Activated naive CD4-positive, alpha-beta T cell treated with anti-CD3 and anti-CD28 coated beads for 36 hours (primary cell): ENCODE measurements at places on chromosomes 4 and X. TPM values are rescaled to one million over a fixed set of nuclear protein-coding genes. Genes with fewer than 3 reads are reported as not detected.

The ARHGAP6 gene
- not detected for total RNA-seq

DNA sequence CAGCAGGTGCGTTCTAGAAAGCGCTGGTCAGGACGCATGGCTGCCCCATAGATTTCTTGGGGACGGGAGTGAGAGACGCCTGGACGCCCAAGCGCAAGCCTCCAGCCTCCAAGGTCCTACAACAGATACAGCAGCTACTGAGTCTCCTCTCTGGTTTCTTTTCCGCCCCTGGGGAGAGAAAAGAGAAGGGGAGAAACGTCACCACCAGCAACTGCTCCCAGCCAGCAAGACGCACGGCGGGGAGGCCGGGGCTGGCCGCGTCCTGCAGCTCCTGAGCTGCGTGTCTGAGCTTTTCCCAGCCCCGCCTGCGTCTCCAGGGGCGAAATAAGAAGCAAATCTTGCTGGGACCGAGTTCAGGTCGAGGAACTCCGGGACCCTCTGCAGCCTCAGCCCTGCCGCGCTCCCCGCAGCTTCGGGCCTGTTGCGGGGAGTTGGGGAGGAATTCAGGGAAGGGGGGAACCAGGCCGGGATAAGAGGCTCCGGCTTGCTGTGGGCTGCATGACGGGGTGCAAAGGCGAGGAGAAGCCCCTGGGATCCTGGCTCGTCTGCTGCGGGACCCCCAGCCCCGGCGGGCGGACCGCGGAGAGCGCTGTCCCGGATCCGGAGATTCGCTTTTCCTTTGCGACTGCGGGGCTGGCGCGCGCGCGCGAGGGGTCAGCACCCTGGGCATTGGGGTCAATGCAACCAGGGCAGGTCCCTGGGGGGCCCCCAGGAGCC lies 6.8 kb upstream of the SHOX start:
- DNase-seq, result no peak

GRCh38 chr4:42320822-42321388 lies 76.4 kb upstream of the SHISA3 start:
- DNase-seq, result no peak

The TBX22 gene
- not detected for total RNA-seq

DNA sequence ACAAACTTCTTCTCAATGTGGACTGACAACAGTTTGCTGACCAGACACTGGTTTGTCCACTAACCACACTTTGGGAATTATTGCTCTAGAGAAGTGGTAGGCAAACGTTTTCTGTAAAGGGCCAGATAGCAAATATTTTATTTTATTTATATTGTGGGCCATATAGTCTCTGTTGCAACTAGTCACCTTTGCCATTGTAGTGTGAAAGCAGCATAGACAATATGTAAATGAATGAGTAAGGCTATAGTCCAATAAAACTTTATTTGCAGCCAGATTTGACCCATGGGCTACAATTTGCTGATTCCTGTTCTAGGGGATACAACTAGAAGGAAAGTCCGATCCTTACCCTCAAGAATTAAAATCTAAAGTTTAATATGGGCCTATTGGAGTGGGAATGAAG lies 14.5 kb downstream of the TSPAN7 start:
- no peak for DNase-seq

GRCh38 chrX:108696690-108697089 lies 39.7 kb downstream of the IRS4 start:
- no peak for DNase-seq

DNA sequence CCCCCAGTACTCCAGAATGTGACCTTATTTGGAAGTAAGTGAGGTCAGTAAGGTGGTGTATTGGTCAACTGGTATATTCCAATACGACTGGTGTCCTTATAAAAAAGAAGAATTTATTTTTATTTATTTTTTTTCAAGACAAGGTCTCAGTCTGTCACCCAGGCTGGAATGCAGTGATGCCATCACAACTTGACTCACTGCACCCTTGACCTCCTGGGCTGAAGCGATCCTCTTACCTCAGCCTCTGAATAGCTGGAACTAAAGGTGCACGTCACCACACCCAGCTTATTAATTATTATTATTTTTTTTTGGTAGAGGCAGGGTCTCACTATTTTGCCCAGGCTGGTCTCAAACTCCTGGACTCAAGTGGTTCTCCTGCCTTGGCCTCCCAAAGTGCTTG lies 115.1 kb upstream of the PITX2 start:
- no peak for DNase-seq

DNA sequence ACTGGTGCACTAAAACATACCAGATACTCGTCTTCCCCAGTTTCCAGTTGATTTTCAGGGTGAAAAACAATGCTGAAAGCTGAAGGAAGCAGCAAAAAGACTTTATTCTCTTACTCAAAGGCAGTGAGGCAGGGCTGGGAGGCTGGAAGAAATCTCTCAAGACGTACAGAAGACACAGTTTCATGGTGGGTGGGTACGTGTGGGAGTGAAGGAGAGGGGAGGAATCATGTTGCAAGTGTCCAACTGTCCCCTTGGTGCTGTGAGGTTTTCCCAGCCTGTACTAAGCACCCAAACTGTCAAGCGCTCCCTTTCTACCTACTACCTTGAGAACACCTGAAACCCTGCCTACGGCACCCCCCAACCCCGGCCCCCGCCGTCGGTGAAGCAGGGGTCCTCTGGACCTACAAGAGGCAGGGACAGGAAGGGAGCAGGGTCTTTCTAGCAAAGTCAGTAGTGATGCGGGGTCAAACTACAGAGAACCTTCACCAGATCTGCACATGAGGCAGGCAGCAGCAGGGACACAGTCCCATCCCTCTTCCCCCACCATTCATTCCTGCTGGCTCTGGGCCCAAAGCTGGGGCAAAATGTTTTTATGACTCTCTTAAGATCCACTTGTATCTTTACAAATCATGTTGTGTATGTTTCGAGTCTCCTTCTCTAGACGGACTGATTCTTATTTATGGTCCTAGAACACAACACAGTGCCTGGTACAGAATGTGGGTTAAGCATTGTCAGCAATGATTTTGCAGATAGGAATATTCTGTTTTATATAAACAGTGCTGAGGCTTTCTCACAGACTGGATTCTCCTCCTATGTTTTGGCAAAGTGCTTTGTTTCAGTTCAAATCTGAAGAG lies 2.4 kb upstream of the SETD7 start:
- no peak for DNase-seq

DNA sequence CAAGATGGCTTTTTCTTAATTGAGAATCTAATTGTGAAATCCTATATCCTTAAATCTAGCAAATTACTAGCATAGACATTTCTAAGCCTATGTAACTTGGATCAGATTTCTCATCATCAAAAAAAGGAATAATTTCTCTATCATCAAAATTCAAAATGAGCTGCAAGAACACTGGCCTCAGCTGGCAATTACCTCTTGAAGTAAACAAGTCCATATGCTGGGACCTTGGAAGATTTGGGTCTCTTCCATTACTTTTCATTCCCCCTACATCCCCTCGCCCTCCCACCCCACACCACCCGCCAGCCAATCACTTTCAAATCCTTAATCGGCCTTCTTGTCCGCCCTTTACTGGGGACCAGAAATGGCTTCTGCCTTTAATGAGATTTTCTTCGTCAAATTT lies 23.3 kb upstream of the MBTPS2 start:
- DNase-seq, result no peak

The OCRL gene
- 3.9 TPM for total RNA-seq

- DNase-seq, result no peak
Measured at GRCh38 chr4:103152381-103152780, 45.8 kb downstream of the CENPE start.

DNA sequence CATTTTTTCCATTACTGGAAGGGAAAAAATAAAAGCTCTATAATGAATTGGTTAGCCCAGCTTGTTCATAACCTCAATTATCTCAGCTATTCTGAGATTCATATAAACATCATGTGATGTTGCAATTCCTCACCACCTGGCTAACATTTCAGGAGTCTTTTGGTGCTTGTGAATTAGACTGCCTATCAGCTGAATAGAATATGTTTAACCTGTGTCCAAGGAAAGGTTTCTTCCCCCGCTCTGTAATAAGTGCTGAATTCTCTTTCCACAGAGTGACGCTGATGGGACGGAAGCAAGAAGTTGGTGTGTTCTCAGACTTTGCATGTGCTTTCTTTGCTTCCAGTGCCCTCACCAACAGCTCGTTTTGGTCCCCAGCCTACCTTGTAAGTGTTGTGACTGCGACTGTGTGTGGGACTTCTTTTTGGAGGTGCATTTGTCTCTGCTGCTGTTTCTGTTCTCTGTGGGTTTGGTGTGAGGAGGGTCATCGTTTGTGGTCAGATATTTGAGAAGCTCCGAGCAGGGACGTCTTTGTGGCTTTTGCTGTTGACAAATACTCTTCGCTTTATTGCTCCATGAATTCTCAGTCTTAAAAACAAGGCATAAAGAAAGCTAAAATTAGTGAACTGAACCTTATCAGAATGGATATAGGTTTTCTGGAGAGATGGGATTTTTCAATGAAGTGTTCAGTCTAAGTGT lies 61.7 kb downstream of the PPARGC1A start:
- DNase-seq, result no peak

GRCh38 chr4:83046693-83047473 lies 11.9 kb downstream of the COPS4 start:
- DNase-seq, result no peak

The MMRN1 gene
- 0.05 TPM for total RNA-seq

- no peak for DNase-seq
Measured at GRCh38 chr4:154593868-154594267, 3.3 kb upstream of the FGA start.

The LAP3 gene
- 111 TPM for total RNA-seq

- peak; percentile 63 for DNase-seq
Measured at GRCh38 chrX:42714981-42715700, 62.8 kb downstream of the PPP1R2C start.

GRCh38 chrX:19765628-19766027 lies 121.8 kb downstream of the SH3KBP1 start:
- DNase-seq, result no peak

The ADH1A gene
- total RNA-seq, result not detected

GRCh38 chr4:13464543-13464942 lies 19.6 kb downstream of the RAB28 start:
- no peak for DNase-seq

DNA sequence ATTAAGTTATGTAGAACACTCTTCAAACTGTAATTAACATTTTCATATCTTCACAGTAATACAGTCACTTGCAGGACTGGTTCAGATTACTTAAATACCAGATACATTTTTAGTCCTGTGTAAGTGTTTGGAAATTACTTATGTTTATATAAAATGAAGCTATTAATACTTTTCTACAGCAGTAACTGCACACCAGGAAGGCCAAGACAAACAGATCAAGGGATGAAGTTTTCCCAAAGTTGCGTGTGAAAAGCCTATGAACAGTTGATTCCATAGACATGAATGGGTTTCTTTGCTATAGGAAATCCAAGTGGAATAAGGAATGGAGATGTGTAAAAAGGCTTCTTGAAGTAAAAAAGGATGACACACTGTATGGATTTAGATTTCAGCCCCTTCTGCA lies 28.9 kb upstream of the DRP2 start:
- no peak for DNase-seq

DNA sequence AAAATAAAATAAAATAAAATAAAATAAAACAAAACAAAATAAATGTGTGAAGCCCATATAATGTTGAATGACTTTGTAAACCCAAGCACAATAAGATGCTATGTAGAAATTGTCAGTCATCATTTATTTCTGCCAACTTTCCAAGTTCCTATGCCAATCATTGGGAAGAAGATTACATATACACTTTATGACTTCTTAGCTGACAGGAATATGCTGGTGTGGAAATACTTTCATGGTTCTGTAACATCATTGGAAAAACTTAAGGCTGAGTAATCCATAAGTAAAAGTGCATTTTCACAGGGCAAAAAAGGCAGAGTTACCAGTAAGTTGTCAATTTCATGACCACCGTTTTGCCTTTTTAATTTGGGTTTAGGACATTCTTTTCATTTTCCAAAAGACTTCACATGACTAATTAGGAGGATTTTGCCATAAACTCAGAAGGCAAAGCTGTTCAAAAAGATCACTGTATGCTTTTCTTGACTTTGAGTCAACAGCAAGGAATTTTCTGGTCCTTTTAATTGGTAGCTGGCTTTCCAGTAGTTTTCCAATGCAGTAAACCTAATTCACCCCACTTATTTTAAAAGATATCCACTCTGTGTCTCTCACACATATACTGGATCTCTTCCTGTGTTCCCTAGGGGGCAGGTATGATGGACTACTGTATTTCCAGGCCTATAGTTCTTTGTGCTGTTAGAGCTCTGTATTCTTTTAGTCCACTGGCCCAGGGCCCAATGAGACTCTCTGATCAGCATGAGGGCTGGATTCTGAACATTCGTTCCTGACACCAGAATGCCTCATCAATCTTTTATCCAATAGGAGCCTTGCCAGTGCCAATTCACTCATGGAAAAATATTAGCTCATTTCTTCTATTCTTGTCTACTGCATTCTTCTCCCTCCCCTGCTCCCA lies 26.2 kb upstream of the SCRG1 start:
- DNase-seq, result no peak

The FHDC1 gene
- total RNA-seq, result 0.12 TPM

DNA sequence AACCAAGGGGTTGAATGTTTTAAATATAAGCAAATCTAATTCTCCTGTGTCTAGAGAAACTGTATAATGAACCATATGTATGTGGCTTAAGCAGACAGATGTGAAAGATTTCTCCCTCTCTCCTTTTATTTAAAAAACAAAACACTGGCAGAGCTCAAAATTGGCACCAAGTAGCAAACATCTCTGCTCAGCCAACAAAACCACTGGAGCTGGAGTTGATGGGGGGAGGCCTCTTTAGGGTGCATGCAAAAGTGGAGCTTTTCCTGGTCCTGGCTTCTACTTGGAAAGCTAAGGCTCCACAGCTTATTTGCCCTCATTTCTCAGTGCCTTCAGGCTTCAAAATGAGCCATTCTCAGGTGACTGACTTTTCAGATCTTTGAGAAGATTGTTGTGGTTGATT lies 95.6 kb downstream of the REPS2 start:
- no peak for DNase-seq

DNA sequence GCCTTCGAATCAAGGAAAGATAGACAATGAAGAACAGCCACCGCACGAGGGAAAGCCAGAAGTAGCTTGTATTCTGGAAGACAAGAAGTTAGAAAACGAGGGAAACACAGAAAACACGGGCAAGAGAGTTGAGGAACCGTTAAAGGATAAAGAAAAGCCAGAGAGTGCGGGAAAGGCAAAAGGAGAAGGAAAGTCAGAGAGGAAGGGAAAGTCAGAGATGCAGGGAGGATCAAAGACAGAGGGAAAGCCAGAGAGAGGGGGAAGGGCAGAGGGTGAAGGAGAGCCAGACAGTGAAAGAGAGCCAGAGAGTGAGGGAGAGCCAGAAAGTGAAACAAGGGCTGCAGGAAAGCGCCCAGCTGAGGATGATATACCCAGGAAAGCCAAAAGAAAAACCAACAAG lies 1.4 kb downstream of the TCEAL2 start:
- DNase-seq, result no peak

The EVC2 gene
- total RNA-seq, result not detected
